ENCODE measurements at places on chromosomes 12 and 14. TPM values are rescaled to one million over a fixed set of nuclear protein-coding genes. Genes with fewer than 3 reads are reported as not detected.

GRCh38 chr14:75213172-75213571 is 36.8 kb upstream of the TMED10 start:
- DNase-seq, result no peak

GRCh38 chr12:109452489-109452888 is 24.6 kb downstream of the KCTD10 start:
- DNase-seq, result no peak

GRCh38 chr12:50922820-50923219 is 29.5 kb upstream of the HIGD1C start:
- no peak for DNase-seq

The IL31 gene
- not detected for total RNA-seq

The KRT79 gene
- not detected for total RNA-seq

Data from liver (tissue), 10 donors.